Left lobe of liver (tissue), 2 donors: ENCODE measurements at places on chromosomes 5 and 9.

DNA sequence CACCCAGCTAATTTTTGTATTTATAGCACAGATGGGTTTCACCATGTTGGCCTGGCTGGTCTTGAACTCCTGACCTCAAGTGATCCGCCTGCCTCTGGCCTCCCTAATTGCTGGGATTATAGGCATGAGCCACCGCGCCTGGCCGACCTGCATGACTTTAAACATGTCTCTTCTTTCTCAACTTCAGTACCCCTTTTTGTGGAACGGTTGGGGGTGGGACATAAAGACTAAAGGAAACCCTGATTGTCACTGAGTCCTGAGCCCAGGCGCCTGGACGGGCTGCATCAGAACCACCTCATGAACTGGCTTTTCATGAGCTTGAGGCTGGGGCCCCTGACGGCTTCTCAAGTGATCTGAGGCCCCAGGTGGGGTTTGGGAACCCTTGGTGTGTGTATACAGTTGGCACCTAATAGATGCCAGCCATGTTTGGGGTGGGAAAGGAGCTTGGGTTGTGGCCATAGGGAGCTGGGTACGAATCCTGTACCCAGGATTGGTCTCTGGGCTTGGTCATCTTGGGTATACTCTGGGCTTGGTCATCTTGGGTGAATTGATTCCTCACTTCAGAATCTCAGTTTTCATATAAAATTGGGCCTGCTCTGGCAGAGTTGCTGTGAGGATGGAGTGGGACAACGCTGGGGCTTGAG lies 2.2 kb downstream of the GRK6 start:
- no peak for DNase-seq

GRCh38 chr9:129408535-129409215 lies 212.2 kb downstream of the C9orf50 start:
- DNase-seq = no peak

DNA sequence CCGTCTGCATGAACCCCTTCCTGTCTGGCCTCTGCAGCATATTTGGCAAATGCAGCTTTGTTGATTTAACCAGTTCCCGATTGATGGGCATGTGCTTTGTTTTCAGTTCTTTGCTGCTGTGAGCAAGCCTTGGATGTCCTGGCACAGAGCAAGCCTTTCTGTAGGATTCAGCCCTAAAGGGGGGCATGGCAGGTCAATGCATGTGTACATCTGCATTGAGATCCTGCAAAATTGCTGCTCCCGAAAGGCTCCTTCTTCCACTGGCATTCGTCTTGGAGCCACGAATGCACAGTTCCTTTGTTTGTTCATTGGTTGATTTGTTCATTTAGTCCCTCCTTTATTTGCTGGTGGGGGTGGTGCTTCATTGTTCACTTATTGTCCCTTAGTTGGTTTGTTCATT lies 34.8 kb downstream of the COL5A1 start:
- DNase-seq = no peak

GRCh38 chr5:87076931-87077330 lies 190.8 kb upstream of the RASA1 start:
- DNase-seq = no peak

DNA sequence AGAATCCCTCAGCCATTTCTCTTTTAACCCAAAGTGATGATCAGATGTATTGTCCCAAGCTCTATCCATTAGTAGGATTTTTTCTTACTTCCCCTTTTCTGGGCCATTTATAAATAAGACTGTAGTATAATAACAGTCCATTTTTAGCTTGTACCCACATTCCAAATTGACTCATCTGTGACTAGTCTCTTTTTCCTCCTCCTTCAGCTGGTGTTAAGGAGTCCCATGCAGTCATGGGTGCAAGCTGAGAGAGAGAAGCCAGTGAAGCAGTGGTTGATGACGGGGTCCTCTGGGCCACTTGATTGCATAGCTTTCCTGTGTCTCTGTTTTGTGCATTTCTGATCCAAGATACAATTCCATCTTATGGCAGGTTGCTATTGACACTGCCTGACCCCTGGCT lies 476.0 kb upstream of the CD180 start:
- DNase-seq = no peak

DNA sequence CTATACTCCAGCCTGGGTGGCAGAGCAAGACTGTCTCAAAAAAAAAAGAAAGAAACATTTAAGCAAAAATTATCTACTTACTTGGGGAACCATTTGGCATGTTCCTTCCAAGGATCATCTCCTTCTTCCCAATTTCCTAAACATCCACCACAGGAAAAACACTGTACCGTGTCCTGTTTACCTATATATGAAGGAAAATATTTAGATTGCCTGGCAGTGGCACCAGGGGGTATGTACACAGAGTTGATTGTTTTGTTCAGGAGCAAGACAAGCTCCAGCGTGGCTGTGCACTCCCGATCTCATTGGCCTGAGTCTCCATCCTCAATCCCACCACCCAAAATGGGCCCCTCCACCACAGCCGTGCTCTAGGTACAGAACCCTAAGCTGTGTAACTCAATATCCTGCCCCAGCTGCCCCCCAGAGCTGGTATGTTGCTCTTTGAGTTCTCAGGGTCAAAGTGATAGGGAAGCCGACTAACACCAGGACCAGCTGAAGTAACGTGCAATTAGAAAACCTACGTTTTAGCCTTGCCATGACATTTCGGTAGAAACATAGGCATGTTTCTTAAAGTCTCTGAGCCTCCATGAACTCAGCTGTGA lies 13.8 kb downstream of the NAIP start:
- DNase-seq = no peak
